Activated CD4-positive, alpha-beta memory T cell treated with anti-CD3 and anti-CD28 coated beads, Interleukin-2, amount 10 ng/mL, durations not matched to agents 7 days and 5 days (primary cell): ENCODE measurements at places on chromosomes 4 and X. TPM values are rescaled to one million over a fixed set of nuclear protein-coding genes. Genes with fewer than 3 reads are reported as not detected.

DNA sequence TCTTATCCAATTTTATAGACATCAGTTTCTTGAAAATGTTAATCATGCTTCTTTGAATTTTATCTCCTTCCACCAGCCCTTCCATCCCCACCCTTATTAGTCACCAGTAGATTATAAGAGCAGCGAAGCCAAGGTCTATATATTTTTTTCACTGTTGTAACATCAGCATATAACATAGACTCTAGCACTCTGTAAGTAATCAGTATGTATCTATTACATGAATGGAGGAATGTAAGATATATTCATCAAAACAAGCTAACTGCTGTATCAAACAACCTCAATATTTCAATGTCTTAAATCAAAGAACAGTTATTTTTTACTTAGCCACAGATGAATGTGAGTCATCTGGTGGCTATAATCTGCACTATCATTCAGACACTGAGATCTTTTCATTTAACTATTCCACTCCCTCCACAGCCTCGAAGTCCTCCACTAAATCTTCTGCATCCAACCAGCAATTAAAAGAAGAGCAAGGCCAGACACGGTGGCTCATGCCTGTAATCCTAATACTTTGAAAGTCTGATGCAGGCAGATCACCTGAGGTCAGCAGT, 178.9 kb downstream of the CENPC start:
- DNase-seq = no peak

DNA sequence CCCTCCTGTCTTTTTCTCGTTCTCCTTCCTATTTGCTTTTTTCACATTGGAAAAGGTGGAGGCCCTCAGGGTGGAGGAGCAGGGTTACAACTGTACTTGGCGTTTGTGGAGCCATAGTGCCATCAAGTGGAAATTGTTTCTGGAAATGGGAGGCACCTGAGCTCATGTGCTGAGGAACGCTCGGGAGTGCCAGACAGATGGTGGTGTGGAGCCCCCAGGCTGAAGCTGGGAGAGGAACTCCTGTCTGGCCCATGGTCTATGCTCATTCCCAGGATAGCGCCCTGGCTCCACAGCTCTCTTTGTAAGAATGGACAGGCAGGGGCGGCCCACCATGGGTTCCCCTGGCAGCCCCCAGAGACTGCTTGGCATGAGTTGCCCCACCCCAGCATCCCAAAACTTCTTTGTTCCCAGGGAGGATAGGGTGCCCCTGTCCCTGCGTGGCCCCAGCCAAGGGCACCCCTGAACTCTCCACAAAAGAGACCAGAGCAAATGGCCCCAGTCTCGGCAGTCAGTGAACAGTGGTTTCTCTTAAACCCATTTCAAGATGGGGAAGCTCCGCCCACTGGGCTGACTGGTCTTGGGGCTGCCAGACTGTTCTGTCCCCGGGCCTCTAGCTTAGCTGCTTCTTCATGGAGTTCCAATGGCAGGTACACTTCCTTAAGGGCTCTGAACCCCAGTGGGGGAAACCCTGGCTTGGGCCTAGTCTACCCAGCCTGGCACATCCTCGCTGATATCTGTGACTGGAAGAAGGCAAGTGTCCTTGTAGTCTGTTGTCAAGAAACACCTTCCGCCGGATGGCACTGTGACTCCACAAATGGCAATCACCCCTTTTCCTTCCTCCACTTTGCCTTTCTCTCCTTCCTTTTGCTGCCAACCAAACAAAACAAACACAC, 70.1 kb downstream of the NBDY start:
- no peak for DNase-seq

Gene CXCL10
- 1.5 TPM for total RNA-seq

- DNase-seq = peak; percentile 38
These were observed 5.2 kb upstream of the ARX start for GRCh38 chrX:25020905-25021449.

GRCh38 chrX:131789664-131790063, 233.4 kb upstream of the STK26 start:
- no peak for DNase-seq
